Inflammatory macrophage treated with lipopolysaccharide for 1 hour (primary cell): ENCODE measurements at places on chromosomes 3 and 15.

DNA sequence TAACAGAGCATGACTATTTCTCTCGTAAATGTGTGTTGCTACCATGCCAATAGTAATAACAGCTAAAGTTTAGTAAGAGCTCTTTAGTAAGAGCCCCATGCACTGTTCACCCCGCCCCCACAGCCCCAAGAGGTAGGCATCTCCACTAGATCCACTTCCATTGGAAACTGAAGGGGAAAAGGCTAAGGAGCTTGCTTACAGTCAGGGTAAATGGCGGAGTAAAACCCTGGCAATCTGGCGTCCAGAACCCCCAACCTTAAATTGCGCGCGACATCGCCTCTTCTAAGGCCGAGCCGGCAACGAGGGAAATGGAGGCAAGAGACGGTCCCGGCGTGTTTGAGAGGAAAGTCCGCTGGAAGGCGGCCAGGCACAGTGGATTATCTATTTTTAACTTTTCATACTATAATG, 654 bp upstream of the C3orf38 start:
- peak; percentile 42 for DNase-seq

DNA sequence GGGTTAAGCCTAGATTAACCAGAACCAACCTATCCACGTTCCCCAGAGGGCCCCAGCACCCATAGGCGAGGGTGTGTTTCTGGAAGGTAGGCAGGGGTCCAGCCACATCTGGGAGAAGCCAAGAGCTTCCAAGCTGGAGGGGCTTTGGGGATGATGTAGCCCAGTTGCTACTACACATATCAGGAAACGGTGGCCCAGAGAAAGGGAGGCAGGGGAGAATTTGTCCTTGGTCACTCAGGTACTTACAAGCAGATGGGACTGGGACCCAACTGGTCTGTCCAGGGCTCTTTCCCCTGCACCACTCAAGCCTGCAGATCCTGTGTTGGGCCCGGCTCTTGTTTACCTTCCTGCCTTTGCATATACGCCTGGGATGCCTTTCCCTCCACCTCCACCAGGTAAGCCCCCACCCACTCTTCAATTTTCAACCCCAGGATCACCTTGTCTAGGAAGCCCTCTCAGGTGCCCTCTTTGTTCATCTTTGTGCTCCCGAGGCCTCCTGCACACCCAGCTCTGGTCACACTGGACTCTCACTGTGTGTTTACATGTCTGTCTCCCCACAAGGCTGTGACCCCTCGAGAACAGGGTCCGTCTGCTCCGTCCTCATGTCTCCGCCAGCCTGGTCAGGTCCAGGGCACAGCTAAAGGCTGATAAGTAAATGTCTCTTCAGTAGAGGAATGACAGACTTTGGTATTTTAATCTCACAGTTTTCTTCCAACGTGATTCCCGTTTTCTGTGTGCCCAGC, 204.4 kb upstream of the LINGO1 start:
- no peak for DNase-seq

DNA sequence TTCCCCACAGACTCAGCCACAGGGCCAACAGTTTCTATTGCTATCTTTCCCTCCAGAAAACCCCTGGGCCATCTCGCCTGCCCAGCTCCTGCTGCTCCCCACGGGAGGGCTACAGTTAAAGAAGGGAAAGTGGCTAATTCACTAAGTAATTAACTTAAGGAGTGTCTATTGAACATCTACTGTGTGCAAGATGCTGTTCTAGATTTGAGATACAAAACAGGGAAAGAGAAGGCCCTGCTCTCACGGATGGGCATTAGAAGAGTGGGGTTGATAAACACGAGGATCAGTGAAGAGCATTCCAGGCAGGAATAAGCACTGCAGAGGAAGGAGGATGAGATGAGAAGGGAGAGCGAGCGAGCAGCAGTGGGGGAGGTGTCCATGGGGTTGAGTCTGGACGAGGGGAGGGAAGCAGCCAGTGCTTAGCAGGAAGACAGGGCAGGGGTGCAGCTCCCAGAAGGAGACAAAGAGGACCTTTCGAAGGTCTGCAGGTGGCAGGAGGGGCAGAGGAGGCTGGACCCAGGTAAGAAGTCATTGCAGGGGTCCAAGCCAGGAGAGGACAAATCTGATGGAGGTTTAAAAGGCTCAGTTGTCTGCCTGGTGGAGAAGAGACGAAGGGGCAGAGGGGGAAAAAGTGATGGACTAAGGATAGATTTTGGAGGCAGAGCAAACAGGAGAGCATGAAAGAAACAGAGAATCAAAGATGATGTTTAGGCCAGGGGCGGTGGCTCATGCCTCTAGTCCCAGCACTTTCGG, 64.7 kb downstream of the KLF15 start:
- DNase-seq = no peak

- DNase-seq = no peak
Observed at GRCh38 chr3:125433611-125434041, 58.5 kb upstream of the ZNF148 start.

DNA sequence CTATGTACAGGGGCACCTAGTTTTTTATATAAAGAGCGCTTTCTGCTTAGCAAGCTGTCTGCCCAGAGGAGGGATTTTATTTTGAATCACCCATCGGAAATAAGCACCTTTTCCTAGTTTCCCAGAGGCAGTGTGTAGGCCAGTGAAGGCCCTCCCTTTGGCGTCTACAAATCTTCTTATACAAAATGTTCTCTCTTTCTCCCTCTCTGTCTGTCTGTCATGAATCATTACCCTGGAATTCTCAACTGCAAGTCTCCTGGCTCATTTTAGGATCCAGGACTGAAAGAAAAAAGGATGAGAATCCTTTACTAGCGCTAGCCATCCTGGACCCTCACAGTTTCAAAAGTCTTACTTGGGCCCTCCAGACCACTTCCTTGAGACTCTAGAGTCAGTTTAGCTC, 728.1 kb downstream of the OTOL1 start:
- DNase-seq = no peak

DNA sequence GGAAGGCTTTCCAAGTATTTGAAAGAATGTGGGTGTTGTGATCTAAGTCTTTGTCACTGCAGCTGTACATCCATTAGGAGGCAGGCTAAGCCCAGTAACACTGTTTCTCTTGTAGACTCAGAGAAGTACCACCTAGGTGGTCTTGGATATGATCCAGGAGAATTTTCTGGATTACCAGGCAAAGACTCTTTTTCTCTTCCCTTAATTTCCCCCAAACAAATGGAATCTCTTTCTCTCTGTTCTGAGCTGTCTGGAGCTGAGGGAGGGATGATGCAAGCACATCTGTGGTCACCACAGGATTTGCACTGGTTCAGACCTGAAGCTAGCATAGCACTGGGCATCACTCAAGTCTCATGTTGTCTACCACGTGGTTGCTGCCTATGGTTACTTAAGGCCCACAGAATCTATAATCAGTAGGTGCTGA, 227.6 kb downstream of the NECTIN3 start:
- no peak for DNase-seq

- DNase-seq = no peak
Observed at GRCh38 chr15:62979252-62979651, 63.3 kb upstream of the TPM1 start.

GRCh38 chr3:188296761-188297612, 143.0 kb downstream of the LPP start:
- peak; percentile 96 for DNase-seq

DNA sequence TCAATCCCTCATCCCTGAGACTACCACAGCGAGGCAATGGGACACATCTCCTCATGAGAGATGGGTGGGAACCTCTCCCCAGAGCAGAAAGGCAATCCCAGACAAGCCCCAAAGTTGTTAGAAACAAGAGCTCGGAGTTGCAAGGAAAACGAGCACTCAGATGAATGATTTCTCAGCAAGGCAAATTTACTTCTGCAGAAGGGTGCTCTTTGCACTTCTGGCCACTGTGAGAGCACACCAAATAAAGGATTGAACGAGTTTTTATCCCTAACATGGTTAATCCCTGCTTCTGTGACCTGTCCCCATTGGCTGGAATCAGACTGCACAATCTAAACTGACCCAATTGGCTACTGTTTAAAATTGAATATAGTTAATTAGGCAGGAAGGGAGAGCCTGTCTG, 339.1 kb upstream of the POU1F1 start:
- no peak for DNase-seq

- no peak for DNase-seq
Observed at GRCh38 chr15:55528812-55529211, 20.8 kb upstream of the DNAAF4 start.
